ENCODE measurements at places on chromosomes 7 and 10.

GRCh38 chr7:84182301-84182700, 12.3 kb downstream of the SEMA3A start:
- no peak for DNase-seq

- DNase-seq = no peak
Measured at GRCh38 chr7:27108390-27109127, 6.1 kb upstream of the HOXA2 start.

GRCh38 chr10:19302117-19302516, 253.5 kb downstream of the MALRD1 start:
- DNase-seq = no peak

DNA sequence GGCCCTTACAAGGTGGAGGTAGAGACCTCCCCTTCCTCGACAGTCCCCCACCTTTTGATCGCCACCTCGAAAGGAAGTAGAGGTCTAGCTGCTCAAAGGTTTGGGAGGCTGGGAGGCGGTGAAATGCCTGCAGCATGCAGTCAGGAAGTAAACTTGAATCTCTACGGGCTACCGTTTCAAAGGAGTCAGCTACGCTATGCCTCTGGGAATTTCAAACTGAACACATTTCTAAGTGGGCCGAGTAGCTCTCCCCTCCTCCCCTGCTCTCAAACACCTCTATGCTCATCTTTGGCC, 68.0 kb downstream of the CXCL12 start:
- DNase-seq = no peak

- DNase-seq = no peak
Measured at GRCh38 chr10:3255075-3255474, 82.5 kb upstream of the PITRM1 start.

- no peak for DNase-seq
Measured at GRCh38 chr7:87982116-87982515, 48.1 kb downstream of the ADAM22 start.

GRCh38 chr7:44629829-44630522, 23.5 kb downstream of the OGDH start:
- DNase-seq = no peak

- no peak for DNase-seq
Measured at GRCh38 chr7:43645699-43646226, 62.9 kb downstream of the STK17A start.

DNA sequence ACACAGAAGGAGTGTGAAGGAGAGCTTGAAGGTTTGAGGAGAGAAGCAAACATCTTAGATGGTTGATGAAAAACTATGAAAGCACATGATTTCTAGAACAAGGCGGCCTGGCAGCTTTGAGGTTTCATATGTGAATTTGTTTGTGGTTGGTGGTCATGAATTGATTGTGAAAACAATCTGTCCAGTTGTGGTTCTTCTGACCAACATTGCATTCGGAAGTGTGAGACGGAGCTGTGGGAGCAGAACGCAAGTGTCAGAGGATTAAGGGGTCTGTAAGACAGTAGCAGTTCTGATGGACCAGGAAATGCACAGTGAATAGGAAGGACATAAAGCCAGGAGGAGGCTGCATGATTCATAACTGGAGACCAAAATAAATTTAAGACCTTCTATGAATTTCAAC, 594.6 kb downstream of the NXPH1 start:
- no peak for DNase-seq

- DNase-seq = no peak
Measured at GRCh38 chr7:24318326-24318725, 34.3 kb downstream of the NPY start.

GRCh38 chr7:27062946-27063345, 32.9 kb downstream of the HOXA1 start:
- no peak for DNase-seq

- DNase-seq = no peak
Measured at GRCh38 chr7:46169384-46169755, 248.3 kb upstream of the IGFBP3 start.

- no peak for DNase-seq
Measured at GRCh38 chr10:104233817-104234216, 1.7 kb upstream of the CFAP43 start.

DNA sequence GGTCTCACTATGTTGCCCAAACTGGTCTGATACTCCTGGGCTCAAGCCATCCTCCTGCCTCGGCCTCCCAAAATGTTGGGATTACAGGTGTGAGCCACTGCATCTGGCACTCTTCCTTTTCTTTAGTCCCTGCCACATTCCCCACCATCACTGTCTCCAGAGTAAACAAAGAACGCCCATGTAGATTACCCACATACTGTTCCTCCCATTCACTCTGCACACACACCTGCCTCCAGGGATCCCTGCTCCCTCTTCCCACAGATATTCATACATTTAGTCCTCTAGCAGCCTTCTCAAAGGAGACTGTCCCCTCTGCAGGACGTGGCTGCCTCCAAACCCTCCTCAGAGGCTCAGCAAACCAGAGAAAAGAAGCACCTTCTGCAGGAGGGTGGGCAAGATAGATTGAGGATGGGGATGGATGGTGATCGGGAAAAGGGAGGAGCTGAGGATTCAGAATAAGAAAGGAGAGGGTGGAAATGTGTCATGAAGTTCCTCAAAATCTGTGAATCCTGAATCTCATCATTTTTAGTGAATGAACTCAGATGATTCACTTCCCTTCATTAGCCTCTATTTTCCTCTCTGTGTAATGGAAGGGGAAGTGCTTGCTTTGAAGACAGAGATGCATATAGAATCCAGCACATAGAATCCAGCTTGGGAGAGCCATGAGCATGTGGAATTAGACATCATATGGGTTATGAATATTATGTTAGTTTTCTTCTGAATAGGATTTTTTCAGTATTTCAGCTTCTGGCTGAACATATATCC, 5.5 kb upstream of the PLAU start:
- no peak for DNase-seq

- no peak for DNase-seq
Measured at GRCh38 chr10:67815571-67816059, 22.4 kb downstream of the DNAJC12 start.

- no peak for DNase-seq
Measured at GRCh38 chr10:11874568-11875493, 51.7 kb downstream of the PROSER2 start.

DNA sequence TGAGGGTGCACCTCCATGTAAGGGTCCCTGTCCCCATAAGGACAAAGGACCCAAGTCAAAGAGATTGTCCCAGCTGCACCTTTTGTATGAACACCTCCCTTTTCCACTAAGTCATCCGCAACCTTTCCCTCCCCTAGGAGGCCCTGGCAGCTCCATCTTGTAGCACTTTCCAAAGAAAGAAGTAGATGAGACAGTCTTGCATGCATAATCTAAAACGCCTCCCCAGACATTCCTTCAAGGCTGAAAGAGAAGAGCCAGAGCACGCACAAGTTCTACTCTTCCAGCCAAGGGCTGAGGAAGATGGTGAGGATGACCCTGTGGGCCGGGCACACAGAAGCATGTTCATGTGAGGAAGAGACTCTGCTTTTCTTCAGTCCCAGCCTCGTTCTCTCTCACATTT, 194.4 kb downstream of the TNS3 start:
- DNase-seq = no peak

DNA sequence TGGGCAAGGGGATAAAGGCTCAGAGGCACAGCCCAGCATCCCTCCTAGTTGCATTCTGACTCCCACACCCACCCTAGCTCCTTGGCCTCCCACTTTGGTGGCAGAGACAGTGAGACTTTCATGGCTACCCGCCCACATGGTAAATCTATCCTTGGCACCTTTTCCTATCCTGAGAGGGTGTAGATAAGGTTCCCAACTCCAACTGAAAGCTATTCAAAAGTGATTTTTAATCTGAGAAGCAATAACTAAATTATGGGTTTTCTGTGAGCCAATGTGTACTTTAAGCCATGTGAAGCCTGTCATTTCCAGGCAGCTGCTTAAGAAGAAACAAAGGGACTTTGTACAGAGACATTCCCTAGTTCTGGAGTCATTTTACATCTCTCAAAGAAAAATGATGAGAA, 9.1 kb downstream of the LAMB1 start:
- DNase-seq = no peak

DNA sequence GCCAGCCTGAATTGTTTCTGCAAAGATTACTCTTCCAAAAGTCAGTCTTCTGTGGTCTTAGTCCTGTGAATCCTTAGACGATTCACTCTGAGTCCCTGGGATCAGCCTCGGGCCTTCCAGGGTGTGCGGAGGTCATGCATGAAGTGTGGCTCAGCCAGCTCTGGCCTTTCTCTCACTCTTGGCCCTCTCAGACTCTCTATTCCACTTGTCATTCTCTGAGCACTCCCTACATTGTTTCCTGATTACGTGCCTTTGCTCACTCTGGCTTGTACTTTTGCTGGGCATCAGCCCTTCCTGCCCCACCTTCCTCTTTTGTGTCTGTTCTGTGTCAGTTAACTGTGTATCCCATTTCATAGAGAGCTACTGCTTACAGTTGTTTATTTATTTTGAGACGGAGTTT, 36.0 kb downstream of the CCNY start:
- DNase-seq = no peak

- no peak for DNase-seq
Measured at GRCh38 chr7:112938863-112939573, 147.6 kb downstream of the GPR85 start.

GRCh38 chr10:96023168-96023567, 20.2 kb upstream of the CCNJ start:
- DNase-seq = no peak

DNA sequence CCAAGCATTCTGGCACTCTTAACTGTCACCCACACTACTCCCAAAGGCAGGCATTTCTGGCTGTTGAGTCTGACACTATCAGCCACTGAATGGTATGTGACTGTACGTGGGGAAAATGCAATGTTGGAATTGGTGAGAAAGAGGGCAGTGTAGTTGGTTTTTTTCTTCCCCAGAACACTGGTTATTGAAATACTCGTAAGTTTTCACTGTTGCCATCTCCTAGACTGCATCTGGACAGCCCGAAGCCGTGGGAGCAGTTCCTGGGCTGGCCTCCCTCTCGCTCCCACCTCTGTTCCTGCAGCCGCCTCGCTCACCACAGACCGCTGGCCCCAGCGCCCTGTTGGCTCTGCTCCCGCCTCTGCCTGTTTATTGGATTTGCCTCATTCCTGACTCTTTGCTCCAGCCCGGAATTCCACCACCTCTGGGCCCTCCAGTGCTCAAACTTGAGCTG, 5.7 kb downstream of the PLCE1 start:
- no peak for DNase-seq

DNA sequence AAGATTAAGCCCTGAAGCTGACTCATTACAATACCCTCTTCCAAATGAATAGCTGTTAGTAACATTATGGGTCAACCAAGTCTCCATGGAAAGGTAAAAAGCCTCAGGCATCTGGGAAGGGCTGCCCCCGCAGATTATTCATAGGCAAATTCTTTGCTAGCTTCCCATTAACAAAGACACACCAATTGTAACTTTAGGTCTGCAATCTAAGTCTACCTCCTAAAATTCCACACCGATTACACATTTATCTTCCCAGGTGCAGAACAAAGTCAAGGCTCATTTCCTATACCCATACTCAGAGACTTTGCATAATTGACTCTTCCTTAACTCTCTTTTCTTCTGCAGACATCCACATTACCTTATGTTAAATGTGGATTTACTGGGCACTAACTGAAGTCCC, 826.3 kb upstream of the MBL2 start:
- DNase-seq = no peak

GRCh38 chr7:7897509-7897908, 71.1 kb upstream of the GLCCI1 start:
- no peak for DNase-seq

DNA sequence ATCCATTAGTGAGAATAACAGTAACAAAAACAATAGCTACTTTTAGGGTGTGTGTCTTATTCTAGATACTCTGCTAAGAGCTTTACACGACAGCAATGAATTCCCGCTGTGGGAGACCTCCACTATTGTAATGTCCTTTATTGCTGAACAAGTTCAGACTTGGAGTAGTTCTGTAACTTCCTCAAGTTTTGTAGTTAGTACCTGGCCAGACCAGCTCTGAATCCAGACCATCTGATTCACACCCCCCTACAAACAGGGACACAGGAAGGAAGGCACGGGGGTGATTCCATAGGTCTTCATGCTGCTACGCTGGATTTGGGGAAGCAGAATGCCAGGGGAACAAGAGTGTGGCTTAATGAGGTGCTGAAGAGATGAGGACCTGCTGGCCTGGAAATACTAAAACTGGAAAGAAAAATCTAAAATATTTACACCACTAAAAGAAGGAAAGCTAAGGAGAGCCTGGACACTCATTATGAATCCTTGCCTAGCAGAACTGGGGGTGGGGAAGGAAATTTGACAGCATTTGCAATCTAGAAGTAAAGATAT, 194.6 kb upstream of the TMEM72 start:
- DNase-seq = no peak

DNA sequence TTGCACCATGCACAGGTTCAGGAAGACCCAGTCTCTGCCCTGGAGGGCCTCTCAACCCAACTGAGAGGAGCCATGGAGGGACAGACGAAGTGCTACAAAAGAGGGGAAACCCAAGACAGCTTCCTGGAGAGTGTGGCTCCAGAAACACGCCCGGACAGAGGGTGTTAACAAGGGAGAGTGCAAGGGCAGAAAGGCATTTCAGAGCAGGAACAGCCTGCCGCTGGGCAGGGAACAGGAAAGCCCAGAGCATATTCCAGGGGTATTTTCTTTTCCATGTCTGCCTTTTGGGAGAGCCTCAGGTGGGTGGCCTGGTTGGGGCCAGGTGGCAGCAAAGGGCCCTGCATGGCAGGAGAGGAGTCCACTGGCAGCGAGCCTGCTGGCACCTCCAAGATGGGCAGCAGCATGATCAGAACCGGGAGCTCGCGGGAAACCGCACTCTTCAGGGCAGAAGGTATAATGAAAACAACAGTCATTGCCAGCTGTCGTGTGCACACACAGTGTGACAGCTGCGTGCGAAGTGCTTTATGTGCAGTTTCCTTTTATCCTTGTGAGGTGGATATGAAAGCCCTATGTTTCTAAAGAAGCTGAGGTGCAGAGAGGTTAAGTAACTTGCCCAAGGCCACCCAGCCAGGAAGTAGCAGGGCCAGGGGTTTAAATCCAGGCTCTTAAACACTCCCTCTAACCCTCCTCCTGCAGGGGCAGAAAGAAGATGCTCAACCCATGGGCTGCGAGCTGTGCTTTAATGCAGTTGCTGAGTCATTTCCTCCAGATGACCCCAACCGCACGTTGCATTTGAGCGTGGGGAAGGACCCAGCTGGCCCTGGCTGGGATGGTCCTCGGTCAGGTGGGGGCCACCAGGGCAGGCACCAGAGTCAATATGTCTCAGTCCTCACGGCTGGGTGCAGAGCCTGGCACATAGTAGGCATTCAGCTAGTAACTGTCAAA, 128.6 kb downstream of the OAT start:
- no peak for DNase-seq

GRCh38 chr10:96130326-96130995, 364 bp downstream of the ZNF518A start:
- peak; percentile 51 for DNase-seq

- DNase-seq = no peak
Measured at GRCh38 chr7:69631131-69631530, 32.9 kb downstream of the AUTS2 start.

- no peak for DNase-seq
Measured at GRCh38 chr10:129744134-129745111, 219.7 kb downstream of the EBF3 start.

GRCh38 chr7:100957832-100958421, 8.6 kb downstream of the MUC3A start:
- DNase-seq = no peak
